ENCODE measurements at places on chromosomes 7 and 10. TPM values are rescaled to one million over a fixed set of nuclear protein-coding genes. Genes with fewer than 3 reads are reported as not detected.

WEE2 gene
- not detected for total RNA-seq

HECW1 gene
- total RNA-seq: not detected

CPA1 gene
- total RNA-seq: not detected

PTPRN2 gene
- 1.3 TPM for total RNA-seq

JCAD gene
- total RNA-seq: 23.5 TPM

FZD1 gene
- total RNA-seq: 14.1 TPM

CLCN1 gene
- not detected for total RNA-seq

PON1 gene
- total RNA-seq: not detected

TMEM196 gene
- not detected for total RNA-seq

OR2A12 gene
- not detected for total RNA-seq

All from left ventricle myocardium inferior (tissue), 1 donor.